ENCODE measurements at places on chromosomes 7 and 10.

DNA sequence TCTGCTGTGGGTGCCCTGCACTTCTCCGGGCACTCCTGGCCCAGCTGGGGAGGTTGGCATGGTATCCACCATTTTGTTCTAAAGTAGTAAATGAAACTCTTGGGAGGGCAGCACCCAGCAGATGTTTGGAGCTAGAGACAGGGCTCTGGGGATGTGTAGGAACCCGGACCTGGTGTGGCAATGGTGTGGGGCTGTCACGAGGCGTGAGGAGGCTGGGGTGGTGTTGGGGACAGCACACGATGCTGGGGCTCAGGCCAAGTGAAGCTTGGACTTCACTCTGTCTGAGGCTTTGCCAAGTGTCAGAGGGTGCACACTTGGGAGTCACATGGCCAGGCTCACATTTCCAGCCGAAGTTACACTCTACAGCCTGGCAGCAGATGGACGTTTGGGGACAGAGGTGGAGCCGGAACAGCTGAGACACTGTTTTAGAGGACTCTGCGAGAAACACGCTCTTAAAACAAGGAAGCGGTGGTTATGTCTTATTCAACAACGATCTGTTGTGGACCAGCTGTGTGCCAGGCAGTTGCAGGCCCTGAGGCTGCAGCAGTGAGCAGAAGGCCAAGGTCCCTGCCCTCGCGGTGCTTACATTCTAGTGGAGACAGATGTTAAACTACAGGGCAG, 118.2 kb downstream of the CUX1 start:
- no peak for DNase-seq

GRCh38 chr10:2682491-2682890, 384.9 kb upstream of the PFKP start:
- no peak for DNase-seq

- DNase-seq = no peak
Observed at GRCh38 chr7:90701021-90701420, 104.9 kb downstream of the CDK14 start.

GRCh38 chr10:113397047-113397446, 155.8 kb upstream of the HABP2 start:
- no peak for DNase-seq

GRCh38 chr7:93725954-93726353, 151.4 kb upstream of the CALCR start:
- no peak for DNase-seq

GRCh38 chr10:19971343-19972052, 155.3 kb downstream of the PLXDC2 start:
- DNase-seq = no peak

GRCh38 chr7:139061416-139061815, 25.6 kb upstream of the ZC3HAV1L start:
- no peak for DNase-seq

GRCh38 chr10:130244928-130245495, 108.8 kb downstream of the GLRX3 start:
- DNase-seq = no peak

- DNase-seq = peak; percentile 55
Observed at GRCh38 chr10:110356628-110357245, 52.0 kb upstream of the SMNDC1 start.

GRCh38 chr7:147413557-147413870, 1177.1 kb upstream of the C7orf33 start:
- no peak for DNase-seq

DNA sequence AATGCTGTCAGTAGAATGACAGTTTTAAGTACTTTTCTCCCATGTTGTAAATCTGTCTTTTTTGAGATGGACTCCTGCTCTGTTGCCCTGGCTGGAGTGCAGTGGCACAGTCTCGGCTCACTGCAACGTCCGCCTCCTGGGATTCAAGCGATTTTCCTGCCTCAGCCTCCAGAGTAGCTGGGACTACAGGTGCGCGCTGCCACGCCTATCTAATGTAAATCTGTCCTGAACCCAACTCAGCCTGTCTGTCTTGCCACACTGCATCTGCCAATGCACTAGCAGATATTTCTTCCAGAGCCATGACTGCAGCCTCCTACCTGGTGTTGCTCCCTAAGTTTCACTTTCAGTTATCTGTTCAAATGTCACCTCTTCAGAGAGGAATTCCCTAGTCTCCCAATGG, 264.1 kb downstream of the PHF14 start:
- no peak for DNase-seq

- no peak for DNase-seq
Observed at GRCh38 chr7:48207155-48207675, 36.0 kb downstream of the ABCA13 start.

GRCh38 chr7:107118109-107118900, 50.5 kb upstream of the HBP1 start:
- DNase-seq = no peak

- DNase-seq = no peak
Observed at GRCh38 chr10:47137311-47137851, 162.6 kb upstream of the GDF10 start.

GRCh38 chr10:82464191-82464818, 589.3 kb downstream of the NRG3 start:
- no peak for DNase-seq

DNA sequence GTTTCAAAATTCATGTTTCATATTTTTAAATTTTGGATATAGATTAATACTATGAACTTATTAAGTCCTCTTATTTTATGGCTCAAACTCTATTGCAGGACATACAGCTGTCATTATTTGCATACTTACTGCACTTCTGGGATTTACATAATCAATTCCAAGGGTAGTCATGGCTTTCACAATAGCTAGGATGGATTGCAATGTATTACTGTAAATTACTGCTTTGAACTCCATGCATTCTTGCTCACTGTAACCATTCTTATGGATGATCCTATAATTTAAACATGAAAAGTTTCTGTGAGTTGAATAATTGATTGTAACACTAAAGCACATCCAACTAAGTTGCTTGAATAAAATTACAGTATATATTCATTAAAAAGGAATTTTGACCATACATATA, 23.5 kb downstream of the GNAT3 start:
- DNase-seq = no peak
